Cardiac ventricle fibroblast (primary cell): ENCODE measurements at places on chromosomes 7 and 10. TPM values are rescaled to one million over a fixed set of nuclear protein-coding genes. Genes with fewer than 3 reads are reported as not detected.

ZNF487 gene
- total RNA-seq: 5.4 and 7.2 TPM in 2 replicates

SLC13A4 gene
- total RNA-seq: not detected in 2 replicates

VAX1 gene
- total RNA-seq: not detected in 2 replicates

PALD1 gene
- 2.8 and 2.9 TPM in 2 replicates for total RNA-seq

MNX1 gene
- not detected in 2 replicates for total RNA-seq

GRID2IP gene
- total RNA-seq: not detected in 2 replicates

SLC29A3 gene
- total RNA-seq: 3.0 and 4.1 TPM in 2 replicates
